Fibroblast of skin of back (primary cell): ENCODE measurements at places on chromosomes 5 and 9.

DNA sequence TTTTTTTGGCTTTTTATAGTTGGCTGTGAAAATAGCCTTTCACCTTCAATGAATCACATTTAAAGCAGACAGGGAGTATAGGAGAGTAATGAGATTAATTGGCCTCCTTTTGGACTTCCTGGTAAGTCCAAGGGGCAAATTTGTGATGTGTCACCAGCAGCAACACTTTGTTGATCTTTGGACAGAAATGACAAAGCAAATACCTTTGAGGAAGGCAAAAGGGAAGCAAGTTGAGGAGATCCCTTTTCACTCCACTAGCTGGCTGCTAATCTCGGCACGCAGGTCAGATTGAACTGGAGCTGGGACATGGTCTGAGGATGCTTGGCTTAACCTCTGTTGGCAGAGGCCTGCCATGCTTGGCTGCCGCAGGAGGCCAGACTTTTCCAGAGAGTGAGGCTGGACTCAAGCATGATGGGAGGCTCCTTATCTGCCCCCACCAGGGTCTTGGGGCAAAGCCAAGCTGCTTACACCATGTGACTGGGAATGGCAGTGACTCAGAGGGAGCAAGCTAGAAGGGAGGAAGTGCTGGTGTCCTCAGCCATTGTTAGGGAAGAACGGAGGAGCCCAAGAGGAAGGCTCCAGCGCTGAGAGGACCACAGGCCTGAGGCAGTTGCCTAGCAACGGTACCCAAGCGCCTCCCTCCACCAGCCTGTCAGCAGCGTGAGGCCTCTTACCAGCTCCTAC is 174.5 kb upstream of the MAP1B start:
- peak; percentile 88 for DNase-seq

- no peak for DNase-seq
Observed at GRCh38 chr9:123356851-123357742, 1.1 kb downstream of the CRB2 start.

DNA sequence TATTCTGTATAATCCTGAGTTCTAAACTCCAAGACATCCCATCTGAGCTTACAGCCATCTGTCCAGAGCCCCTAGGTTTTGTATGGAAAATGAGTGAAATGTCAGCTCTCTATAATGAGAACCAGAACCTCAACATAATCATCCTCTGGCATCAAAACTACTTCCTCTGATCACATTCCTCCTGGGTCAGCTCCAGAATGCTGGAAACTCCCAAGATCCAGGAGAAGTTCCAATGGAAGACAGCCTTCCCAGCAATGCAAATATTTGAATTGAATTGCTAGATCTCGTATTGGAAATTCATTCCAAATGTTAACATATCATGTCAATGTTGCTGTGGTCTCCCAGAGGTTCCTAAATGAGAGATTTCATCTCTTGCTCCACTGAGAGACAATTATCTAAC is 23.8 kb downstream of the C9 start:
- DNase-seq, result no peak

GRCh38 chr9:18238752-18239447 is 235.1 kb upstream of the ADAMTSL1 start:
- DNase-seq, result peak; percentile 69

- DNase-seq, result peak; percentile 84
Observed at GRCh38 chr5:52727576-52727975, 60.1 kb upstream of the ITGA1 start.

- no peak for DNase-seq
Observed at GRCh38 chr9:86599561-86599960, 245.4 kb upstream of the TUT7 start.

GRCh38 chr5:160792732-160793529 is 59.1 kb downstream of the ATP10B start:
- no peak for DNase-seq

GRCh38 chr5:104513121-104513602 is 950.6 kb upstream of the NUDT12 start:
- DNase-seq, result peak; percentile 62

- DNase-seq, result no peak
Observed at GRCh38 chr9:122294531-122294930, 29.8 kb downstream of the MRRF start.
